ENCODE measurements at places on chromosomes 2 and 18.
A peak's percentile ranks its signal among the peaks of the same experiment; 100 is the strongest.

GRCh38 chr2:237097911-237098702 is 12.4 kb downstream of the COPS8 start:
- DNase-seq, result no peak

DNA sequence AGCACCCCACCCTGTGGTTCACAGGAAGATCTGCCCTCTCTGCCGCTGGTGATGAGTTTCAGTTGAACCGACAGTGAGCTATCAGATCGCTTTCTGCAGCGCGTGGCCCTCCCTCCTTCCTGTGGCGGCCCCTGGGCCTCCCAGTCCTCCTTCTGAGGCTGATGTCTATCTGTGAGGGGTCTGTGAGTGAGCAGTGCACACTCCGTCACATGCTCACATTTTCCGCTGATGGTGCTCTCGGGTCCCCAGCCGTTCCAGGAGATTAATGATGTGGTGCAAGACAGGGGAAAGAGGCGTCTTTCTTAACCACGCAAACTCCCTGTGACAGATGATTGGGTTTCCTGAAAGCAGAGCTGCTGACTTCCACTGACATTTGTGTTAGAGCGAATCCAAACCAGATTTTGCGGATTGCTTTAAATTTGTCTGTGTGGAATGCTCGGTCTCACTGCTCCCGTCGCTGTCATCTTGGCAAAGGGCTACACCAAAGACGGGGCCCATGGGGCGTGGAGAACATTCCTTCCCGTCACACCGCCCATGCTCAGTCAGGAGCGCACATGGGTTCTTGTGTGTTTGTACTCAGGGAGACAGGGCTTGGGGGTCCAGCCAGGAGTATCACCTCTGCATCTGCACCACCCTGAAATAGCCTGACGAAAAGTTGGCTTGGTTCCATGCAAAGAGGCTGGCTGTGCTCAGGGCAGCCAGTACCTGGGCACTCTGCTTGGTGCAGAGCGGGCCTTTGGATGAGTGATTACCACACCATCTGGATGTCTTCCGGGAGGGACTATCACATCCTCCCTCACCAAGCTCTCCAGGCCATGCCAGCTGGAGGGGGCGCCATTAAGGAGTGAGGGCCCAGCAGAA is 154.7 kb upstream of the HS6ST1 start:
- DNase-seq, result peak; percentile 46

DNA sequence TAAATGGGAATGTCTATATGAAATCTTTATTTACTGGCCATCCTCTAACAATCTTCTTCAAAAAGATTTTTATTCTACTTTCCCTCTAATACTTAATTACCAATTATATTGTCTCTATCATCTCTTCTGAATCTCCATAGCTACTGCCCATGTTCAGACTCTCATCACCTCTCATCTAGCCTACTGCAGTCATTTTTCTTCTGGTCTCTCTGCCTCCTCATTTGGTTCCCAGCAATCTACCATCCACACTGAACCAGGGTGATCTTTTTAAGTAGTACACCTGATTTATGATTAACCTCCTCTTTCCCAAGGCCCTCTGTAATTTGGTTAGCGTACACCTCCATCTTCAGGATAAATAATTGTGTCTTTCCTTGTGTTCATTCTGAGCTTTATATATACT is 57.6 kb downstream of the NCKAP1 start:
- DNase-seq, result no peak

- DNase-seq, result no peak
Observed at GRCh38 chr2:228048838-228049490, 132.5 kb downstream of the SPHKAP start.

- no peak for DNase-seq
Observed at GRCh38 chr18:3869848-3870247, 419.9 kb downstream of the TGIF1 start.

DNA sequence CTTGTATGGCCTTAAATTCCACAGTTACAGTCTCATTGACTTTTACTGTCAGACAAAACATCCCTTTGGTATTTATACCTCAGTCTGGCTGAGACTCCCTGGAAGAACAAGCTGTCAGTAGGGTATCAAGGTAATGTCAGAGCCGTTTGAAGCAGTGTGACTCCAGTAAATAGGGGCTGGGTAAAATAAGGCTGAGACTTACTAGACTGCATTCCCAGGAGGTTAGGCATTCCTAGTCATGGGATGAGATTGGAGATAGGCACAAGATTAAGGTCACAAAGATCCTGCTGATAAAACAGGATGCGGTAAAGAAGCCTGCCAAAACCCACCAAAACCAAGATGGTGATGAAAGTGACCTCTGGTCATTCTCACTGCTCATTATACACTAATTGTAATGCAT is 219.5 kb upstream of the SKOR2 start:
- DNase-seq, result no peak

- DNase-seq, result no peak
Observed at GRCh38 chr18:75698861-75699260, 271.4 kb upstream of the SMIM21 start.

DNA sequence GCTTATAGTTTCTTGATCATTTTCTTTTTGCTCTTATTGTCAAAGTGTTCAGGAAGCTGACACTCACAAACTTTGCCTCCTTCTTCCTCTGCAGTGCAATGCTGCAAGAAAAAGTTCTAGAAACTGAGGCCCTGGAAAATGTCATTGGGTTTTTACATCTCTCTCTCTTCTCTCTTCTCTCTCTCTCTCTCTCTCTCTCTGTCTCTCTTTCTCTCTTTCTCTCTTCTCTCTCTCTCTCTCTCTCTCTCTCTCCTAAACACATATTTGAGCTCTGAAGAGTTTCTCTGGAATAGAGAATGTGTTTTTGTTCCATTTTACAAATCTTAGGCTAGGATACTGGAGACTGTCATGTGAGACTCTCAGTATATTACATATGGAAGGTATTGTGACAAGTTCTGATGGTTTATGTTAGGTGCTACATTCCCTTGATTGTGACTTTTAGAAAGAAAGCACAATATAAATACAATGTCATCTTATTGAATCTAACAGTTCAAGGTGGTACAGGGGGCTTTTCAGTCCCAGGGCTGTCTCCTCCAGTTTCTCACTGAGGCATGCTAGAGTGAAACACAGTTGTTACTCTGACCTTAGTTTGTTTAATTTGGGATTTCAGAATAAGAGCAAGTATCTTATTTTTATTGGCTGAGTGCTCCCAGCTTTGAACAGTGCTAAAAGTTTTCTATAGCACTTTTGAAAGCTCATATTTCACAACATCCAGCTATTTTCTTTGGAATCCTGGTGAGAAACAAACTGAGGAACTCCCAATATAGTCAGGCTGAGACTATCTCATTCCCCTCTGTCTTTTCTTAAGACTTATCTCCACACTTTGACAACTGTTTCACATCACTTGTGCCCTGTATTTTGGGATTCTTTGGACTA is 41.4 kb upstream of the EHBP1 start:
- DNase-seq, result no peak

DNA sequence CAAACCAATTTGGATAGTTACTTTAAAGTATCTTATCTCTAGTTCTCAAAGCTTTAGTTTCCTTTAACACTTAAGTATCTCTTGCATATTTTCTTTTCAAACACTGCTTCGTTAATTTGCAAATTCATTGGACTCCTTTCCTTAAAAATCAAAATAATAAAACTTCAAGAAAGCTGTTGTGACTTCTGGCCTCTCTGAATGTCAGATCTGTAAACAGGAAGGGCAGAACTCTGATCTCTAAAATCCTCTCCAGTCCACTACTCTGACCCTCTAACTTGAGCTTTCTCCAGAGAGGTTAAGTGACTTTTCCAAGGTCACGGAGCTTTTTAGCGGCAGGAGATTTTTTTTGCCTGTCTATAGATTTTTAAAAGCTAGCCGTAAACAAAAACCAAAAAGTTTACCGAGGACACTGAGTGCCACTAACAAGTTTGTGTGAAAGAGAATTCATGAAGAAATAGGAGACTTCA is 155.5 kb downstream of the TGIF1 start:
- DNase-seq, result no peak

DNA sequence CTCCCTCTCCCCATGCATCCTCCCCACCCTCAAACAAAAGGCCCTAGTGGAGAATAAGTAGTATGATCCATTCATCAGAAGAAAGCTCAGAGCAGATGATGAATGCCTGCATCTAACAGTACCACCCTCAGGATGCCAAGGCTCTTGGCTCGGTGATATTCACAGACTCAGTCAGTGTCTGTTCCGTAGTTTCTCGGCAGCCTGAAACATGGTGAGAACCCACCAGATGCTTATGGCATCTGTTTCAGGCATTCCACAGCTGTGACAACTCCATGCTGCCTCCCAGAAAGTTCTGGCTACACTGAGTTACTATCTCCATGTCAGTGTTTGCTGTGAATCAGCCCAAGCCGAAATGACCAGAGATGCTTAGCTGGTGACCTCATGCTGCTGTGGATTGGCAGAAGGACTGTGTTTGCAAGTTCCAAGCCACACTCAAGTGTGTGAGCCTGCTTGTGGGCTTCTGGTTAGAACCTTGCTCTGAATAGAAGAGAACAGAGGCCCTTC is 83.9 kb downstream of the WDSUB1 start:
- DNase-seq, result no peak

GRCh38 chr2:121103960-121104359 is 181.0 kb downstream of the TFCP2L1 start:
- DNase-seq, result no peak
